ENCODE measurements at places on chromosomes 16 and 17. TPM values are rescaled to one million over a fixed set of nuclear protein-coding genes. Genes with fewer than 3 reads are reported as not detected.

DNA sequence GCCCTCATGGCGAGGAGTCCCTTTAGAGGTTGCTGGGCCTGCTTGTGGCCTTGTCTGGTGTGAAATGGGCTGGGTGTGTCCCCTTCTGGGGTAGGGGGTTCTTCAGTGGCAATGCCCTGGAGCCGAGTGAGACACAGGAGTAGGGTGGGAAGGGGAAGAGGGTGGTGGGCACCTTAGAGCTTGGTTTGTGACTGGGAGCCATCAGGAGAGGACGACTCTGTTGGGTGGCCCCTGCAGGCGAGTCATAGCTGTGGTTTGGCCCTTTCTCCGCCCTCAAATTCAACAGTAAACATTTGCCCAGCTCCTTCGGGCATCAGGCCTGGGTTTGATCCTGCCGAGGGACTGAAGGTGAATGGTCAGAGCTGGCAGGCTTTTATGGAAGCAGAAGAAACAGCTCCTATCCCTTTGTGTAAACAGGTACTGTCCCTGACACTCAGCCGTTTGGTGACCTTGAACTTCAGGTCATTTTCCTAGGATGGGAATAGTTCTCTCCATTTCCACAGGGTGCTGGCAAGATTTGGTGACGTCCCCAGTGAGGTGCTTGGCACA, 2.9 kb downstream of the E4F1 start:
- no peak for DNase-seq

The MLX gene
- total RNA-seq: 70.5 TPM

GRCh38 chr17:74795327-74796020, 19.3 kb upstream of the NAT9 start:
- DNase-seq: no peak

The CTNS gene
- 21.1 TPM for total RNA-seq

The JPH3 gene
- total RNA-seq: 0.12 TPM
